Ecto neural progenitor cell (in vitro differentiated cells): ENCODE measurements at places on chromosomes 6 and 20.

GRCh38 chr20:23037017-23037481, 1.9 kb downstream of the SSTR4 start:
- no peak for DNase-seq

- no peak for DNase-seq
Measured at GRCh38 chr6:110415086-110415916, at the start of gene DDO. TSS of gene DDO (minus strand) at chr6:110415575. CDS start at chr6:110413462, 2,113 bp downstream.

DNA sequence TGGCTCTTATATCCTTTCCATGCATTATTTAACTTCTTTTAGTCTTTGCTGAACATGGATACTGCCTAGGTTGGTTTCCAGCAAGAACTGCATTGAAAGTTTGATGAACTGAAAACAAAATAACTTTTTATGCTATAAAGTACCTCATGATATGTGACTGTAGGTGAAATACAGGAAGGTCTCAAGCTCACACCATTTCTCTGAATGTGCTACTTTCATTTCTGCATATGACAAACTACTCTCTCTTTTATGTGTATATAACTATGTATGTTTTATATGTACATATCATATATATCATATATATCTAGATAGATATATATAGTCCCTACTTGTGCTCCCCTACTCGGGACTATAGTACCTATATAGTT, 65.9 kb downstream of the AIG1 start:
- DNase-seq = no peak

DNA sequence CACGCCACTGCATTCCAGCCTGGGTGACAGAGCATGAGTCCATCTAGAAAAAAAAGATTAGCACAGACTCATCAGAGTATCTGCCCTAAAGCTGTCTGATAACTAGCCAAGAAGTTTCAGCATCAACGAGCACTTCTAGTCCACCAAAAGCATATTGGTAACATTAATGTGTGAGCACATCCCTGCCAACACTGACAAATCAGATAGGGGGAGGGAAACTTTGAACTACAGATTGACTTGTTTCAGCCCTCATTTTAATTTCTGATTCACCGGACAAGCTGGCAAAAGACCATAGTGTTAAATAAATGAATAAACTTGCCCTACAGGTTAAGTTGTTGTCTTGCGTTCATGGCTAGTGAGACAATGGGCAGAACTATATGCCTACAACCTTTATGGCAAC, 7.7 kb upstream of the SEC63 start:
- DNase-seq = no peak

GRCh38 chr20:15945289-15945688, 628.0 kb downstream of the KIF16B start:
- no peak for DNase-seq

- DNase-seq = no peak
Measured at GRCh38 chr20:8756410-8756809, 312.5 kb upstream of the PLCB4 start.

DNA sequence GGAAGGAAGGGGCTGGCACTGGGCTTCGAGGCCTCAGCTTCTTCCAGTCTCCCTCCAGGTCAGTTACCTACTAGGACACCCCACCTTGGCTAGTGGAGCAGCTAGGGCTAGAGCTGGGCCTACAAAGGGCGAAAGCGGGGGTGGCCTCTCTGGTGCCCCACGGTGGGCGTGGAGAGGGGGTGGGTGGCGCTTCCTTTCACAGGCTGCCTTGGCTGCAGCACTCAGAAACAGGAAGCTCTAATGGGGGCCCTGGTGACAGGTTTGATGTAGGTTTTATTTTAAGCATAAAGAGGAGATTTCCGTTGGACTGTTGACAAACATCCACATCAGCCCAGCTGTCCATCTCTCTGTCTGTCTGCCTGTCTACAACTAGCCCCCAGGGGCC, 13.4 kb downstream of the FAM110A start:
- no peak for DNase-seq

- no peak for DNase-seq
Measured at GRCh38 chr6:79261666-79262065, 27.2 kb upstream of the HMGN3 start.

DNA sequence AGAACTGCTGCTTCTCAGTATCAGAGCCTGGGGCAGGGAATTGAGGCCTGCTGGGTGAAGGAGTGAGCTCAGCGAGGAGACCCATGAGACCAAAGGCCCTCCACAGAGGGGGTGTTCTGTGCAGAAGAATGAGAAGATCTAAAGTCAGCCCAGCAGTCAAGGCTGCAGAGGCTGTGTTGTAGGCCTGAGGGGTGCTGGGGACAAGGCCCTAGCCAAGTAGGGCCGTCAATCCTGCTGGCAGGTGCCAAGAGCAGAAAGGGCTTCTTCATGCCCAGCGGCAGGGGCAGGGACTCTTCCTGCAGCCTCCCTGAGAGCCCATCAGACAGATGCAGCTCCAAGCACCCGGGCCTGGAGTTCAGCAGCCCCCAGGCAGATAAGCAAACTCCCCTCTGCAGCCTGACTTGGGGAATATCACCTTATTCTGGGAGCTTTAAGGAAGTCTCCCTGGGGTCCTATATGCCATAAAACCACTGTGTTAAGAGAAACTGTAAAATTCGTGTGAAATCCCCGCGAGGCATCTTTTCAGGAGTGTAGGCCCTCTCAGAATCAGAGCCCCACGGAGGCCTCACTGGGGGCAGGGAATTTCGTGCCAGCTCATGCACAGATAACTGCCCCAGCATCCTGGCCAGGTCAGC, 9.0 kb downstream of the CCDC167 start:
- no peak for DNase-seq

GRCh38 chr6:154510144-154510905, at the start of gene CNKSR3:
TSS of gene CNKSR3 (minus strand) at chr6:154510685. CDS start at chr6:154510114, 571 bp downstream.
- peak; percentile 97 for DNase-seq

DNA sequence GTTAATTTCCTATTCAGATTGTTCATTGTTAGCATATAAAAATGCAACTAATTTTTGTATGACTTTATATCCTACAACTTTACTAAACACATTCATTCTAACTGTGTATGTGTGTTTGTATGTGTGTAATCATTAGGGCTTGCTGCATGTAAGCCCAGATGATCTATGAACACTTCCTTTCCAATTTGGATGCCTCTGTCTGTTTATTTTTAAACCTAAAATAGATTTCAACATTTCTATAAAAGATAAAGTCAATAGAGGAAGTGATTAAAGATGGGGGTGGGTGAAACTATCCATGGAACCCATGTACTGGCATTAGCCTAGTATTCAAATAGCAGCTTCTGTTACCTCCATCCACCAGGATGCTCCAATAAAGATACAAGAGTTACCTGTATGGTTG, 15.7 kb upstream of the AKAP12 start:
- DNase-seq = no peak

DNA sequence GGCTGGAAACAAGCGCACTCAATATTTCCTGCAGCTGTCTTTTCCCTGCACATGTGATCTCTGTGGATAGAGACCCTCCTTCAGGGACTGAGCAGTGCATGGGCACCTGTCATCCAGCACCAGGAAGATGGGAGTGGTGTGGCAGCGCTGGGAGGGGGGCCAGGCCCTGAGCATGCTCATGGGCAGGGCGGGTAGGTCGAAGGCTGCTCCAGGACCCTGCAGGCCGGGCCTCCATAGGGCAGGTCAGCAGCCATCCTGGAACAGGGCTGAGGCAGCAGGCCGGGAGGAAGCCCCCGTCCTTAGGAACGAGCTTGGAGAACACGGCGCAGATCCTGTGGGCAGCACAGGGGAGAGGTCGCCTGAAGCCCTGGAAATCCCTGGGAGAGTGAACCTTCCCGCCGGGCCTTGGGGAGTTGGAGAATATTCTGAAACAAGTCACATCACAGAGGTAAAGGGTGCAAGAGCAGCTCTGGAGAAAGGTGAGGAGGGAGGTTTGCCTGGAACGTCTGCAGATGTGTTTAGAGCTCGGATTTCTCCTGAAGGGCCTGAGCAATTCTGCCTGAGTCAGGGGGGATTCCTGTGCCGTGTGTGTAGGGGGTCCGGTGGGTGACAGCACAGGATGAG, 133.2 kb downstream of the SMOC2 start:
- no peak for DNase-seq

DNA sequence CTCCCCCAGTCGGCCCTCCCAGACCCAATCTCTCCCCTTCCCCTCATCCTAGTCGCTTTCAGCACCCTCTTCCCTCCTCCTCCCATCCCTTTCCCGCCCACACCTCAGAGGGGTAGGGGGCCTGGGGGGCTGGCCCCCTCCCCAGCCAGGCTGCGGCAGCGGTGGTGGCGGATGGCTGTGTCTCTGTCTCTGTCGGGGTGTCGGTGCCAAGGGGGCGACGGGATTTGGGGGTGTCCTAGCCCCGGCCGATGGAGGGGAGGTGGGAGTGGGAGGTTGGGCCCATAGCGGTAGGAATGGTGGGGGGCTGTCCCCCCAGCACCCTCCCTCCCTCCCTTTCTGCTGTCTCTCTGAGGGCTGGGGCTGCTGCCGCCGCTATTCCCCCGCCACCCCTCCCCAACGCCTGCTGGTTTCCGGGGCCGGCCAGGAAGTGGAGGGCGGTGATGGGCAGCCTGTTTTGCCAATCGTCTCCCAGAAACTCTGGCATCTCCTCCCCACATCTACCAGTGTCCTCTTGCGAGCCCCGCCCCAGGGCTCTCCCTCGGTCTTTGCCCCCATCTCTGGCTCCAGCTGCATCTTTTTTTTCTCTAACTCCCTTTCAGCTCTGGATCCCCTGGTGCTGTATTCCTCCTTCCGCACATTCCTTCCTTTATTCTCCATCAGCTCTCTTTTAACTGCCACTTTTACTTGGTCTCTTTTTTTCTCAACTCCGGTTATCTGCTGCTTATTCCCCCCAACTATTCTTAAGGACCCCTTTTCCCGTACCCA, at the start of gene AGPAT1:
TSS of gene AGPAT1 (minus strand) at position 374 of the 765 bp plus-strand sequence. CDS start 4,588 bp downstream, outside the sequence.
- peak; percentile 94 for DNase-seq

DNA sequence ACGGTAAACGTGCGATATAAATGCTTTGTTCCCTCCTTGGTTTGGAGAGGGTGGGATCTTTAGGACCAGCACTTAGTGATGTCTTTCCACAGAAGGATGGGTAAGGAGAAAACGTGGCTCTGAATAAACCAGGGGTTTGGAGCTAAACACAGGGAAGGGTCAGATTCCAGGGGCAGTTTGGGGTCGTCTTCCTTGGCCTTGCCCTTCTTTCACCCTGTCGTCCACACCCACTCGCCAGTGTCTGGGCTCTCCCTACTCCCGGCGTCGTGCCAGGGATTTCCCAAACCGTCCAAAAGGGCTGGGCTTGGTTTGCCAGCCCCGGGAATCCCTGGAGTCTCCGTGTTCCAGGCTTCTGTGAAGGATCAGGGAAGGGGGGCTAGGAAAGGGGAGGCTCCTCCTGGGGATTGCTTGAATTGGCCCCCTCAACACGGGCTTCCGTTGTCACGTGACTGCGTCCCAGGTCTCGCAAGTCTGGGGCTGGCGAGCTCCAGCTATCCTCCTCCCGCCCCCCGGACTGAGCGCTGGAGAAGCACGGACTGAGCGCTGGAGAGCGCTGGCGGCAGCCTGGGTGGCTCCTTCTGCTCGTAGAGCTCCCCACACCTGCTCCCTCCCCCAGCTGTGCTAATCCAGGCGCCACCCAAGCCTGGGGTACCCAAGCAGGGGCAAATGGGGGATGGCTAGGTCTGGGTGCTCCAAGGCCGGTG, 9.4 kb upstream of the ARMC12 start:
- peak; percentile 78 for DNase-seq

GRCh38 chr6:56151609-56152224, 95.7 kb downstream of the COL21A1 start:
- DNase-seq = no peak

- peak; percentile 84 for DNase-seq
Measured at GRCh38 chr20:31608251-31608945, 3.3 kb downstream of the ID1 start.

DNA sequence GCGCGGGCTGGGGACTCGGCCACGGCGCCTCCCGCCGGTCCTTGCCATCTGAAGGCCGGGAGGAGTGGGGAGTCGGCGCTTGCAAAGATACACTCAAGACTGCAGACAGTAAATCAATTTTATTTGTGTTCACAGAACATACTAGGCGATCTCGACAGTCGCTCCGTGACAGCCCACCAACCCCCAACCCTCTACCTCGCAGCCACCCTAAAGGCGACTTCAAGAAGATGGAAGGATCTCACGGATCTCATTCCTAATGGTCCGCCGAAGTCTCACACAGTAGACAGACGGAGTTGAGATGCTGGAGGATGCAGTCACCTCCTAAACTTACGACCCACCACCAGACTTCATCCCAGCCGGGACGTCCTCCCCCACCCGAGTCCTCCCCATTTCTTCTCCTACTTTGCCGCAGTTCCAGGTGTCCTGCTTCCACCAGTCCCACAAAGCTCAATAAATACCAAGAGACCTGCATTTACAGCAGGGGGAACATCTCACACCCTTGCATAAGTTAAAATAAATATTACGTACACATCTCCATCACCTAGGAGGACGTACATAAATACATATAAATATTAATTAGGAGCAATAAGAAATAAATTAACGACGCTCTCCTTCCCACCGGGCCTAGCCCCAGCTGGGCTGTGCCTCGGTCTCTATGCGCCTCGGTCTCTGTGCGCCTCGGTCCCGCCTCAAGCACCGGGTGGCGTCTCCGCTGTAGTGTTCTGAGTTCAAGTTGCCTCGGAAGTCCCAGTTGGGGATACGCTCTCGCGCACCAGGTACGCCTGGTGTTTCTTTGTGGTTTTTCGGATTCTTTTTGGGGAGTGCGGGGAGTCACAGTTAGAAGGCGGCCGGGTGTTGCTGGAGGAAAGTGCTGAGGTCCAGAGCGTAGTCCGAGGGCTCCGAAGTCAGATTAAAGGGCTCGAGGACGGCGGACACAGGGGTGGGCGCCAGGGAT, 889 bp upstream of the FLOT1 start:
- DNase-seq = no peak

GRCh38 chr6:46963039-46963438, 41.3 kb upstream of the ADGRF5 start:
- no peak for DNase-seq

DNA sequence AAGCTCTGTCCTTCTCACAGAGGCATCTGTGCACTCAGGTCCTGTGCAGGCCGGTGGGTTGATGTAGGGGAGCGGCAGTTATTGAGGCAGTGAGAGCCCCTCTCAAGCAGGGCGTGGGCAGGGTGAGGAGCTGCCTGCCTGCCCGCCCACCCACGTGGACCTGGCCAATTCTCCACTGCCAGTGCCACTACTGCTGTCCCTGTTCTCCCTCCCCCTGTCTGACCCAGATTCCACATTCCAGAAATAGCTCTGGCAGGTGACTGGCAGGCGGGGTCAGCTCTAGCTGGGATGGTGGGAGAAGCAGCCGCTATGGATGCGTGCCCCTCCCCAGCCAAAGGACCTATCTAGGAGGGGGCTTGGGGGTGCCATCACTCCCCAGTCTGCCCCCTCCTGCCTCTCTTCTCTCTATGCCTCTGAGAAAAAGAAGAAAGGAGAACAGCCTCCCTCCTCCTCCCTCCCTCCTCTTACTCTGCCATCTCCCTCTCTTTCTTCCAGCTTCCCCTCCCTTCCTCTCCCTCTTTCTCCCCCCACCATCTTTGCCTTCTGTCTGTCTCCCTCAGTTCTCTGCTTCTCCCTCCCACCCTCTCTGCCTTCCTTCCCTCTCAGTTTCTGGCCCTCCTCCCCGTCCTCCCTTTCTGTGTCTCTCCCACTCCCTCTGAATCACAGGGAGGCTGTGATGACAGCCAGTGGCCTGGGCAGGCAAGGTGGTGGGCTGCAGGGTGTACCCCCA, 86.5 kb upstream of the MYL9 start:
- DNase-seq = peak; percentile 70
